Central memory CD4-positive, alpha-beta T cell (primary cell): ENCODE measurements at places on chromosomes 11 and 22.

DNA sequence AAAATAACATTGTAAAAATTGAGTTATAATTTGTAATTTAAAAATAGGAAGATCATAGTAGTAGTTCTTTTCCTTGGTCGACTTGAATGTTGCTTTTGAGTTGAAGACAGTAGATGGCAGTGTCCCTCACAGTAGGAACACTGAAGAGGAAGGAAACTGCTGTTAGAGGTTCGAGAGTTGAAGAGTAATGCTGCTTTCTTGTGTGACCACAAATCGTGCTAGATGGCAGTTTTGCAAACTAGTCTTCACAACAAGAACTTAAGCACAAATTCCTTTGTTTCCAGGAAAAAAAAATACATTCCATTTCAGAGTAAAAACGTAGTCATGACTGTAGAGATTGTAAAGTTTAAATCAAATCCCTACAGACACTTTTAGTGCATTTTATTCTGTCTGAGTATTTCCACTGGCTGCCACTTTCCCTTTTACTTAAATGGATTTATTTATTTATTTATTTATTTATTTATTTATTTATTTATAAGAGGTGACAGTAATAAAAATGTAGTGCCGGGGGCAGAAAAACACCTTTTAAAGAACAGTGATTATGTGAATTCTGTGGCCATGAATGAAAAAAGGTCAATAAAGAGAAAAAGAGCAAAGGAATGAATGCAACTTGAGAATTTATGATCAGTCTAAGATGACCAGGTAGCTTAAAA lies 54.6 kb downstream of the SPECC1L start:
- DNase-seq = peak; percentile 17

- DNase-seq = no peak
Measured at GRCh38 chr22:18978506-18978905, 42.4 kb upstream of the PRODH start.

DNA sequence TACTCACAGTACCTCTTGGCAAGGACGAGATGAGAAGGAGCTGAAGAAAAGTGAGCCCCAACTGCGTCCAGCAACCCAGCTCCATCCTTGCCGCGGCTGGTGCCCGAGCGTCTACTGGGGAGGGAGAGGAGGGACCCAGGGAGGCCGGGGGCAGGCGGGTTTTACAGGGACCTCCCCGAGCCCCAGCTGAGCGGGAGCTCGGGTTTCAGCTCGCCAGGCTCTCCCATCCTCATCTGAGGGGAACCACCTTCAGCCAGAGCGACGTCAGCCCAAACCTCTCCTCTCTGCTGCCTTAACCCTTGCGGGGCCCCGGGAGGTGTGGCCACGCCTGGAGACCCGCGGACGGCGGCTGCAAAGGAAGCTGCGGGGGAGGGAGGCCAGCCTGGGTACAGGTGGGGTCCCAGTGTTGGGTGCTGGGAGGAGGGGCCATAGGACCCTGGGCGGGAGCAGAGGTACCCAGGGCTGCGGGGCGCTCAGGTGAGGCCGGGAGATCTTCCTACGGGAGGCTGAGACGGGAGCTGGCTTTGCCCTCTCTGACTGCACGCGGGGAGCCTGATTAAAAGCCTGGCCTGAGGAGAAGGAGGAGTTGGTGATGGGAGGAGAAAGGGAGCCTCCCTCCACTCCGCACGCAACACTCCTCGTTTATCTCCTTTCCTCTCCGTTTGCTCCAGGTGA lies at the start of gene PAMR1:
PAMR1 (minus strand) TSS at position 116 of the 675 bp plus-strand sequence; CDS start at position 85, 31 bp downstream.
- no peak for DNase-seq

DNA sequence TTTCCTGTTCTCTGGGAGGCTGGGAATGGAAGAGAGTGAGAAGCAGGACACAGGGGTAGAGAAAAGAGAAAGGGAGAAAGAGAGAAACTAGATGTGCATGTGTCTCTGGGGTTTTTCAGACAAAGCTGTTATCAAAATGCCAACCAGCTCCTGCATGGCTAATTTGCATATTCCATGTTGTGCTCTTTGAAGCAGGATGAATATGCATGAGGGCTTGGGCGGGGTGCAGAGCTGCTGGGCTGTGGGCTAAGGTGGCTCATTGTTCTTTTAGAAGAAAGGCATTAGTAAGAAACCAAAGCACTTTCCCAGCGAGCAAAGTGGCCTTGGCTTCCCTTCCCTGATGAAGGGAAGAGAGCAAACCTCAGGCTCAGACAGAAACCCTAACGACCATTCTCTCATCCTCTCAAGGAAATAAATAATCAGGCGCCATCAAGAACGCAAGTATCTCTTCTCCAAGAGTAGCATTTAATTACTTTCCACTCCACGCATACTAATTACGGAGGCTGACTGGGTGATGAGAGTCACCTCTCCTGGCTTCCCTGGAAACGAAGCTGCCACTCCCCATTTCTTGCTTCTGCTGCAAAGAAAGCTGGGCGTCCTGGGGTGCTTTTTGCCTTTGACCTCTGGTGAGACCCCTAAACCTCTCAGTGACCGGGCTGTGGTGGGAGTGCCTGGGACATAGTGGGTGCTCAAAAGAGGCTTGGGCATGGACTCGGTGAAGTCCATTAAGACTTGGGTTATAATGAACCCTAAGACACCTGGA lies 54.2 kb downstream of the FEZ1 start:
- no peak for DNase-seq

DNA sequence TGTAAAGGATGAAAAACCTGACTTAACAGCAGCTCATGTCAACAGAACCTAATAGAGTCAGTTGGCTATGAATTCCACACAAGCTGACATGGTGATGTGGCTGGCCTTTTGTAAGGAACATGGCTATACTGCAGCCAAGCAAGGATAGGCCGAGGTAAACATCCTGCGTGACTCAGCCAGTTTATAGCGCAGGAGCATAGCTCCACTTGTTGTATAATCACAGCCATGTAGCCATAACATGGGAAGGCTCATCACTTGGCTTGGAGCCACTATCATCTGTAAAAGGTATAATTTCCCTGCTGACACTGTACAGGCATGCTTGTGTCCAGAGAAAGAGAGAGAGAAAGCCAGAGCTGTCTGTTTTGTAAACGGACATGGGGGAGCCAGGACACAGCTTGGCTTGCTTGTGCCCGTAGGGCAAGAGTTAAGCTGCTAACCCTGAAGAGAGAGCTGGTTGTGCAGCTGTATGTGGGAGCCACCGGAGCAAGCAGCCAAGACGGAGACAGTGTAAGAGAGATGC lies 104.4 kb upstream of the PLET1 start:
- DNase-seq = no peak

DNA sequence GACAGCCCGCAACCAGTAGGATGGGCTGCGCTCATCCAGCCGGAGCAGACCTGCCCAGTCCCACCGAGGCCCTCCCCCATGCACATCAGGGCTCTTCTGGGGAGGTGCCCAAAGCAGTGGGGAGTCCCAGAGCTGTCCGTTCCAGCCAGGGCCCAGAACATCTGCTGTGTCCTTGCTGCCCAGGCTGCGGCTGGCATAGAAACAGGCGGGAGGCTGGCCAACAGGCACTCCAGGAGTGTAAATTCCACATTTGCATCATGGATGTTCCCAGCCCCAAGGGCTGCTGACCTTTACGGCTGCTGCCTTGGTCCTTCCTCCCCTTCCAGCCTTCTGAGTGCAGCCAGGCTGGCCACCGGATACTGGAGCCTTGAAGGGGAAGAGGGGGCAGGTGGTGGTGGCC lies 30.0 kb upstream of the SYT7 start:
- no peak for DNase-seq

DNA sequence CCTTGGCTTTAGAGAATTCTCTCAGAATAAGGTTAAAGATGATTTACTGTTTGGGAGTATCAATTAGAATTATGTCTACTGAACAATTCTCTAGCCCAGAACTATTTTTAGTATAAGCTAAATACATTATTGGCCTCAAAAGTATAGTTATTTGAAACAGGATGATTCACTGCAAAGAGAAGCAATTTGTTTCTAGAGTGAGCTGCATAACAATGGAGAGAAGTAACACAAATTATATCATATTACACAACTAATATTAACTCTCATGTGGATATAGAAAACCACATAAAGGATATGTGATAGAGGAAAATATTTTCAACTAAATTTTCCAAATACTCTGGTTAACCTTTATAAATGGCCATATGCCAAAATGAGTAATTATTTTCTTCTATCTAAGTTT lies 24.9 kb downstream of the PGM2L1 start:
- DNase-seq = no peak
